ENCODE measurements at places on chromosomes 6 and 20. TPM values are rescaled to one million over a fixed set of nuclear protein-coding genes. Genes with fewer than 3 reads are reported as not detected.

IL20RA gene
- not detected for total RNA-seq

HLA-DRA gene
- 117 TPM for total RNA-seq

NFKBIE gene
- total RNA-seq: 62.8 TPM

AVP gene
- not detected for total RNA-seq

ECI2 gene
- 18.7 TPM for total RNA-seq

AKAP7 gene
- total RNA-seq: 11.6 TPM

KCNK15 gene
- not detected for total RNA-seq

DNA sequence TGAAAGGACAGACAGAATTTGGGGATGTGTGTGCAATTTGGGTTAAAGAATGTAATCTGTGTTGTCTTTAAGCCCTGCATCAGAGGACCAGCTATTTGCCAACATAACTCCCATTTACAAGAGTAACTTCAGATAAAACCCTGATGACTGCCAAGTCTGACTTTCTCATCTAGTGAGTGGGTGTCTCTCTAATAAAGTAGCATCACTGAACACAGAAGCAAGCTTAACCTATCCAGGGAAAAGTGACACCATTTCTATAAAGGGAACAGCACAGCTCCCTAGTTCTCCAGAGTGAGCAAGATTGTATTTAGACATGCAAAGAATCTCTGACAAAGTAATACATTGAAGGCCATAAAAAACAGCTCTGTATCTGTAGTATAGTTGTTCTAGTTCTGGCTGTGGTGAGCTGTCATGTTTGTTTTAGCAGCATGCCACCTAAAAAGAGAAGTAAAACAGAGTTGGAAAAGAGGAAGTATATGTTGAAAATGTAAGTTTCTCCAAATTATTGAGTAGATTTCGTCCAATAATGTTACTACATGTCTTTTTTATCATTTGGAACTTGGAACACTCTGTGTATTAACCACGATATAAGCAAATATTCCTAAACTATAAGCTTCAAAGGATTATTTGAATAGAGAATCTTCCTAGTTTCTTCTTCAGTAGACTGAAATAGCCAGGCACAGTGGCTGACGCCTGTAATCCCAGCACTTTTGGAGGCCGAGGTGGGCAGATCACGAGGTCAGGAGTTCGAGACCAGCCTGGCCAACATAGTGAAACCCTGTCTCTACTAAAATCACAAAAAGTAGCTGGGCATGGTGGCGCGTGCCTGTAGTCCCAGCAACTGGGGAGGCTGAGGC lies 8.8 kb upstream of the PIM1 start:
- DNase-seq: no peak

- DNase-seq: no peak
These were observed 45.3 kb upstream of the IFNGR1 start for GRCh38 chr6:137264311-137265075.

DNA sequence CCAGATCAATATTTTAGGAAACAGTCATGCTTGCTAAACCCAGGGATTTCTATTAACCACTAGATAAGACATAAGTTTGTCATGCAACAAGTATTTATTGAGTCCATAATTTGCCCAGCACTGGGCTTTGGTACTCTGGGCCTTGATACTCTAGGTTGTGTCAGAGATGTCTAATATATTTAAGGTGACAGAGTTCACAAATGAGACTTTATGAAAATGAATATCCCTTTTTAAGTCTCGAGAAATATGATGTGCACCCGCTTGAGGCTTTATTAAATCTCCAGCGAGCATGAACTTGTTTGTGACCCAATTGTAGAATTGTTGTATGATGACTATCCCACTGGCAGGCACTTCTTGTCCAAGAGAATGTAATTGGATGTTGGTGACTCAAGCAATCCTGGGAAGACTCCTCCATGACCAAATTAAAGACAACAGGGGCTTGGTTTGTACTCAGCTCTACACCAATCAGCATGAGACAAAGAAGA lies 109.2 kb downstream of the ESR1 start:
- no peak for DNase-seq

- no peak for DNase-seq
These were observed 498.6 kb downstream of the BTBD3 start for GRCh38 chr20:12416281-12416680.

- no peak for DNase-seq
These were observed 114.0 kb upstream of the FOXO3 start for GRCh38 chr6:108446629-108447150.

GRCh38 chr6:114747995-114748625 lies 405.3 kb upstream of the HS3ST5 start:
- no peak for DNase-seq

- no peak for DNase-seq
These were observed 887 bp downstream of the CLPS start for GRCh38 chr6:35796236-35796635.

DNA sequence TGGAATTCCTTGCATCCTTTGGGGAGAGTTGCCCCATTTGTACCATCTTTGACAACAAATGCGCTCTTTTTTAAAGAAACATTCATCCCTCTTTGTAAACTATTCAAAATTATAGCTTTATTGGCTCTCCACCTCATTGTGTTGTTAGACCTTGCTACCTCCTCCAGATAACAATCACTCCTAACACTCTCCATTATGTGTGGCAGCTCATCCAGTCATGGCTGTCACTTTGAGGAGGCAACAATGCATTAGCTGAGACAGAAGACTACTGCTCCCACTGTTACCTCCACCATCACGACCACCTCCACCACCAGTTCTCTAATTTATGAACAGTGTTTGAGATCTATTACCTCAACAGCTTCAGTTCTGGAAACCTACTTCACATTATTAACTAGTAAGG lies 339.1 kb downstream of the FRK start:
- no peak for DNase-seq

- DNase-seq: no peak
These were observed 290.2 kb downstream of the BTBD3 start for GRCh38 chr20:12207875-12208274.

DNA sequence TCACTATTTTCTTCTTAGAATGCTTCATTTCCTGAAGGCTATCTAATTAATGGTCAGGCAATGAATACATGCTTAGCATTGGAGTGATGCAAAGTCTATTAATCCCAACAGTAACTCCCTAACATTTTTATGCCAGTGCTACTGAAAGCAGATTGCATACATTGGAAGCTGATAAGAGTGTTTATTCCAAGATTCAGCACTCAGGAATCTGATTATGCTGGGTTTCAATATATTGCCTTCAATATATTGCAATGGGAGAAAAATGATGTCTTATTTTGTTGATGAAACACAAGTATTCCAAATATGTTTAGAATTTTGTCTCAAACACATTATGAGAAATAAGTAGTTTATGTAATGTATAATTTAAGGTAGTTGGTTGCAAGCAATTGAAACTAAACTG lies 26.7 kb upstream of the TRDN start:
- no peak for DNase-seq

DNA sequence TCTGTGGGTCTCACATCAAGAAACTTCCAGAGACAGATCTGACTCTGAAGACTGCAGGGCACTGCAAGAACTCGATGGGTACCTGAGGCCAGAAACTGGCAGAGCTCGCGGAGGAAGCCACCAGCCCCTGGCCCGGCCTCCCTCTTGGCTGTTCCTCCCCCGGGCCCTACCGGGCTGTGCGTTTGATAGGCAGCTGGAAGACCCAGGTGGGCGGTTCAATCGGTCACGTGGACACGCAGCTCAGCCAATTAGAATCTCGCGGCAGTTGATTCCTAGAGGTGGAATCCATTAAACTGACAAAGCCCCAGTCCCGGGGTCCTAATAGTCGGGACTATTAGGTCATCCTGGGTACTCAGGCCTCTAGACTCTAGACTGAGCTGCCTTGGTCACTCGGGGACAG lies 154.2 kb upstream of the PROKR2 start:
- no peak for DNase-seq

DNA sequence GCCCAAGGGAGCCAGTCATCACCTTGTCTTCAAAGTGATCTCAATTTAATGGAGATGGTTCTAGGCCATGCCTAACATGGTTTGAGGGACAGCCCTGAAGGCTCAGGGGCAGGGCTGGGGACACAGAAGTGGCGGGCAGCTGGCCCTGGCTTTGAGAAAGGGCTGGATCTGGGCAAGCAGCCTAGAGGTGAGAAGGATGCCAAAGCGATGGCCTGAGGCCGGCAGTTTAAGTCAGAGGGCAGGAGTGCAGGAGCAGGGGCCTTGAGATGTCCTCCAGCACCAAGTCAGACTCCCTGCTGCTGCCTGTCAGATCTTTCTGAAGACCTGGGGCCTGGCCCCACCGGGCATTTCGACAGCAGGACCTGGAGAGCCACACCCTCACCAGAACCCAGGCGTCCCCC lies 28.4 kb upstream of the APMAP start:
- DNase-seq: no peak

- DNase-seq: no peak
These were observed 16.6 kb upstream of the FBXO9 start for GRCh38 chr6:53048431-53049195.

- no peak for DNase-seq
These were observed 120.5 kb downstream of the TRIM27 start for GRCh38 chr6:28803337-28803709.

DNA sequence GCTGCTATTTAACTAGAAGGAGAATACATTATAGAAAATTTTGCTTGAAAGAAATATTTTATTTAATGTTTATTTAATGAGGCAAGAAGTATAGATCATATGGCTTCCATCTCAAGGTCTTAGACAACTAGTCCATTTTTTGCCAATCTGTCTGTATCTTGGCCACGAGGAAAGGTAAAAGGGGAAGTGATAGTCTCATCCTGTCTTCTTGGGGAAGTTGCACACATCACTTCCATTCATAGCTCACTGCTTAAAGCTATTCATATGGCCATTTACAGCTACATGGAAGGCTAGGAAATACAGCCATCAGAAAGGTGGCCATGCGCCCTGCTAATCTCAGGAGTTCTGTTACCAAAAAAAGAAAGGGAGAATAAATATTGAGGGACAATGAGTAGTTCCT lies 50.8 kb downstream of the METTL24 start:
- DNase-seq: no peak

GRCh38 chr6:73738367-73739028 lies 42.5 kb downstream of the CD109 start:
- DNase-seq: no peak

- no peak for DNase-seq
These were observed 328.7 kb upstream of the NT5E start for GRCh38 chr6:85121158-85121557.

All from T-helper 17 cell (primary cell).